LHCN-M2 (cell line): ENCODE measurements at places on chromosomes 5 and 9.

- no peak for DNase-seq
These were observed 15.6 kb downstream of the IRF1 start for GRCh38 chr5:132474881-132475496.

- DNase-seq, result peak; percentile 41
These were observed 375 bp downstream of the NOP16 start for GRCh38 chr5:176388003-176388443.

GRCh38 chr5:174608631-174609097 is 115.7 kb upstream of the MSX2 start:
- no peak for DNase-seq

DNA sequence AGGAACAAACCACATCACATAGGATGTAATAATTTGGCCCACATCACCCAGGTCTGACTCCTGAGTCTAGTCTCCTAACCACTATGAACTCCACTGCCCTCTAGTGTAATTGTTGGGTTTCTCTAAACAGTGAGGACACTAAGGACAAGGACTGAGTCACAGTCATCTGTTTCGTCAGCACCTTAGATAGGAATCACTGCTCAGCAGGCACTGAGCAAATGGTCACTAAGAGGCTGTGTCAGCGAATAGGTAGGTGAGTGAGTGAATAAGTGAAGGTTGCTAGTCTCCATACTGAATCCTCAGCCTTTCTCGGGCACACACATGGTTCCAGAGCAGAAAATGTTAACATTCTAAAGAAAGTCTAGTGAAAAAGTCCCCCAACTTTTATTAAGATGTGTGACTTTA is 278.6 kb downstream of the SPOCK1 start:
- DNase-seq, result peak; percentile 83

DNA sequence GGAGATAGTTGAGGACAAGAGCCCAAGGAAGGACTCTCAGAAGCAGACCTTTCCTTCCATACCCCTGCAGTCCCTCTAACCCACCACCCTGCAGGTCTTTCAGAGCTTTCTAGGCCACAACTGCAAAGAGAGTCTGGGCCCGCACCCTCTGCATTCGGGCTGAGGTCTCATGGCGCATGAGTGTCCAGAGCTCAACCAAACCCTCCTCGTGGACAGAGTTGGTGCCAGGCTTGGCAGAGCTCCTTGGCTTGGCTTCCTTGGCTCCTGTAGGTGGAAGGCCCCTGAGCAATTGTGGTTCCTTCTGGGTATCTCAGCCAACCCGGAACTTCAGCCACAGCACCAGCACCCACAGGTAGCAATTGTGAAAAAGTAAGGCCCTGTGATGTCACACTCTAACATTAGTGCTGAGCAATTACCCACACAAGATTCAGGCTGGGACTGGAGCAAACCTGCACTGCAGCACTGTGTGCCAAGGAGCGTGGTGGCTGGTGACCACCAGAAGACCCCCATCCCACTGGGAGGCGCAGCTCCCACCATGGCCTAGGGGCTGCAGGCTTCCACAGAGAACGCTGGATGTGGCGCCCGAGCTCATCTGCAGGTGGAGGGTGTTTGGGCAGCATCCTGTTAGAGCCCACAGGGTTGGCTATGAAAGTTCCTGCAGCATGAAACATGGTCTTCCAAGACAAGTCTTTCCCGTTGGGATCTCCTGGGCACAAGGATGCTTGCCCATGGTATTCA is 38.8 kb downstream of the FOXI1 start:
- no peak for DNase-seq

DNA sequence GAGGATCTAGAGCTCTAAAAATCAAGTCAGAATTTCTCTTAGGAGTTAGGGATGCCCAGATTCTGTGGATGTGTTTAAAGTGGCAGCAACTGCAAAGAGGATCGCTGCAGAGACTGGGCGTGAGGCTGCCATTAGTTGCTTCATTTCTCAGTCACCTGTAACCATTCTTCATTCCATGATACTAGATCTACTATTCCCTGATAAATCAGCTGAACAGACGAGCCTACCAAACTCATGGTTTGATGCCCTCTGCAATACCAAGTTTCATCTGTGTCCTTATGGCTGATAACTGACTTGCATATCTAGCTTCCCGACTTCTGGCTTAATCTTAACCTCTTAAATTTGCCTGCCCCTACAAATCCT is 33.3 kb downstream of the UBE2R2 start:
- no peak for DNase-seq

GRCh38 chr5:166909040-166909439 is 1382.4 kb upstream of the WWC1 start:
- no peak for DNase-seq

GRCh38 chr9:131854334-131854733 is 114.5 kb upstream of the RAPGEF1 start:
- no peak for DNase-seq
